ENCODE measurements at places on chromosomes 7 and 10. TPM values are rescaled to one million over a fixed set of nuclear protein-coding genes. Genes with fewer than 3 reads are reported as not detected.

Gene SPDYE8
- not detected for total RNA-seq

Gene PTF1A
- not detected for total RNA-seq

Gene PAX4
- total RNA-seq: not detected

Gene TRA2A
- total RNA-seq: 28.3 TPM

Gene DPYSL4
- total RNA-seq: 10.9 TPM

Gene DRGX
- 0.33 TPM for total RNA-seq

Gene DAGLB
- total RNA-seq: 34.5 TPM

Gene FAM20C
- total RNA-seq: 87.9 TPM

Gene DNAJC12
- 15.5 TPM for total RNA-seq

Gene SH2D4B
- total RNA-seq: not detected

Gene JCAD
- 7.8 TPM for total RNA-seq

Gene HOXA6
- total RNA-seq: 6.9 TPM

Gene LRRD1
- total RNA-seq: not detected

Gene HOXA4
- 2.3 TPM for total RNA-seq

GRCh38 chr10:11898372-11899066 lies 75.4 kb downstream of the PROSER2 start:
- no peak overlapping the region for H3K4me3 ChIP-seq
- H3K36me3 ChIP-seq: no peaks in the 10 kb centered on the region
- peak overlapping the region; percentile 98 for H3K27ac ChIP-seq
- H3K4me1 ChIP-seq: peaks cover 18% of the 10 kb centered on the region

- H3K27ac ChIP-seq: no peak overlapping the region
- H3K4me3 ChIP-seq: no peak overlapping the region
- no peak for DNase-seq
- no peaks in the 10 kb centered on the region for H3K4me1 ChIP-seq
These were observed 119.5 kb upstream of the INSYN2A start for GRCh38 chr10:127315888-127316287.

- H3K27ac ChIP-seq: no peak overlapping the region
- H3K4me3 ChIP-seq: no peak overlapping the region
- H3K36me3 ChIP-seq: no peaks in the 10 kb centered on the region
- DNase-seq: peak; percentile 60
- peaks cover 12% of the 10 kb centered on the region for H3K4me1 ChIP-seq
These were observed 23.5 kb downstream of the TMEM273 start for GRCh38 chr10:49164559-49165188.

DNA sequence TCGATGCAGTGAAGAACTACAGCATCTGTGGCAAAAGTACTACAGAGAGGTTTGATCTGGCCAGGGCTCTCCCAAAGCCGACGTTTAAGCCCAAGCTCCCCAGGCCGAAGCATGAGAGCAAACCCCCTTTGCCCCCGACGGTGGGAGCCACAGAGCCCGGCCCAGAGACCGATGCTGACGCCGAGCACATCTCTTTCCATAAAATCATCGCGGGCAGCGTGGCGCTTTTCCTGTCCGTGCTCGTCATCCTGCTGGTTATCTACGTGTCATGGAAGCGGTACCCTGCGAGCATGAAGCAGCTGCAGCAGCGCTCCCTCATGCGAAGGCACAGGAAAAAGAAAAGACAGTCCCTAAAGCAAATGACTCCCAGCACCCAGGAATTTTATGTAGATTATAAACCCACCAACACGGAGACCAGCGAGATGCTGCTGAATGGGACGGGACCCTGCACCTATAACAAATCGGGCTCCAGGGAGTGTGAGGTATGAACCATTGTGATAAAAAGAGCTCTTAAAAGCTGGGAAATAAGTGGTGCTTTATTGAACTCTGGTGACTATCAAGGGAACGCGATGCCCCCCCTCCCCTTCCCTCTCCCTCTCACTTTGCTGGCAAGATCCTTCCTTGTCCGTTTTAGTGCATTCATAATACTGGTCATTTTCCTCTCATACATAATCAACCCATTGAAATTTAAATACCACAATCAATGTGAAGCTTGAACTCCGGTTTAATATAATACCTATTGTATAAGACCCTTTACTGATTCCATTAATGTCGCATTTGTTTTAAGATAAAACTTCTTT lies 2.3 kb downstream of the LRRTM3 start:
- H3K4me1 ChIP-seq: peaks cover 20% of the 10 kb centered on the region
- H3K27ac ChIP-seq: no peak overlapping the region
- no peaks in the 10 kb centered on the region for H3K36me3 ChIP-seq
- H3K4me3 ChIP-seq: no peak overlapping the region

DNA sequence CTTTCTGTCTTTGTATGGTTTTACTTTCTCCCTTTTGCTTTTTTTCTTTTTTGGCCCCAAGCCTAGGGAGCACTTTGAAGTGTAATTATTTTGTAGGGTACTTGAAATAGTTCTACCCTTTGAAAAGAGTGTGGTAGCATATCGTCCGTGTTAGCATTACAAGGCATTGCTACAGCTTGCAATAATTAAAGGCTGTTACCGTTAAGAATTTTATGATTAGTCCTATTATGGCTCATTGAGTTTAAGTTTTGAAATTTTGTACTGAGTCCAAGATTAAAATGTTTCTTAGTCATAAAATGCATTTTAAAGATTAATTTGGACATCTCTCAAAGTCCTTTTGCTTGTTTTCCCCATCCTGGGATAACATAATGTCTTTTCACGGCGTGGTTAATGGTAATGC lies 490.0 kb upstream of the LRRN3 start:
- H3K4me1 ChIP-seq: no peaks in the 10 kb centered on the region
- no peak overlapping the region for H3K4me3 ChIP-seq
- H3K27me3 ChIP-seq: no peaks in the 10 kb centered on the region
- H3K27ac ChIP-seq: no peak overlapping the region

DNA sequence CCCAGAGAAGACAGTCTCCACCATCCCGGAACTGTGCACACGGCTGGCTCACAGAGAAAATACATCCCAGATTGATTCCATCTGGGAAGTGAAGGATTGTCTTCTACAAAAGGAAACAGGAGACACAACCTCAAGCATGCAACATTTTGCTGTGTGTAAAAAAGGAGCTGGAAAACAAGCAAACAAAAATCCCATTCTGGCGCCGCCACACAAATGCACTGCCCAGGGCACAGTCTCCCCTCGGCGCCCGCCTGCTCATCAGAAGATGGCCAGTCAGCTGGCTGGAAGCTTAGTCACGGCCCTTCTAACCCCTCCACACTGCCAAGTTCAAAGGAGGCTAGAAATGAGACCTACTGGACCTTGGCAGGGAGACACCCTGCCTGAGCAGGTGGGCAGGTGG lies 14.1 kb upstream of the CYTH3 start:
- no peaks in the 10 kb centered on the region for H3K27me3 ChIP-seq
- no peak for DNase-seq
- H3K36me3 ChIP-seq: no peaks in the 10 kb centered on the region
- H3K27ac ChIP-seq: no peak overlapping the region

DNA sequence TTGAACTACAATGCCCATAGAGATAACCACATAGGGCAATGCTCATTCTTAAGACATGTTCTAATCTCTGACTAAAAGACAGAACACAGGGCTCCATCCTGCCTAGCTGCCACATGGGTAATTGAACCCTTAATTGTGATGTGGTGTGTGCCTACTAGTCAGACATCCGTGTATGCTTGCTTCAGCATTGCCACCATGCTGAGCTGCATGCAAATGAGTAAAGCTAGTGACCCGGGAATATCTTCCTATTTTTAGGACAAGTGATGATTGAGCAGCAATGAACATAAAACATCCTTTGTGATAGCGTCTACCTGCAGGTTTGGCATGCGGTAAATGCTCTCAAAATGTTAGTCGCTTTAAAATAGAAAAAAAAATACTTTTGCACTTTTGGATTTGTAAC lies 115.8 kb downstream of the MAGI2 start:
- no peak overlapping the region for H3K27ac ChIP-seq
- no peak overlapping the region for H3K4me3 ChIP-seq
- no peaks in the 10 kb centered on the region for H3K27me3 ChIP-seq
- H3K36me3 ChIP-seq: no peaks in the 10 kb centered on the region

- H3K27me3 ChIP-seq: no peaks in the 10 kb centered on the region
- H3K27ac ChIP-seq: peak overlapping the region; percentile 87
- peaks cover 50% of the 10 kb centered on the region for H3K4me1 ChIP-seq
These were observed 51.9 kb downstream of the PLPP4 start for GRCh38 chr10:120508966-120509365.

DNA sequence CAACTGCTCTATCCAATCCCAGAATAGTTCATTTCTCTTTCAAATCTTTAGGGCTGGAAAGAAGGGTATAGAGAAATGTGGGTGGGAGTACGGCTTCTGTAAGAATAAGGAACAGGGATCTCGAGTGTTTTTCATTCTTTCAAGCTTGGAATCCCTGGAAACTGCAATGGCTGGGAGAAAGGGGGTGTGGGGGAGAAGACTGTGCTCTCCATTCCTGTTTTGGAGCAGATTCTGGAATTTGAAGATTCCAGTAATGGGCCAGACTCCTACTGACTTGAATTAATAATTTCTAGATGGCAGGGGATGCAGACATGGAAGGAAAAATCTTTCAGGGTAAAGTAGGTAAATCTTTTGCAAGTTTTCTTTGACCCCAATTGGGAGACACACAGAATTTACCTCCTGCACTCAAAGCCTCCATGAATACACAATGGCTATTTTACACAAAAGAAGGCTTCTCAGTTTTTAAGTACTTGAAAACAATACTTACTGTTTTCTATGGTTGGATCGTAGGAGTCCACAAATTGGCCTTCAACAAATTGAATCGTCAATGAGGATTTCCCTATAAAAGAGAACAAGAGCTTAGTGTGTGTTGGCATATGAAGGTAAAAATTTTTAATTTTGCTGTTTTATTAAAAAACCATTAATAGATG lies 29.1 kb downstream of the RHEB start:
- DNase-seq: no peak
- peaks cover 43% of the 10 kb centered on the region for H3K36me3 ChIP-seq
- H3K27ac ChIP-seq: no peak overlapping the region
- peaks cover 48% of the 10 kb centered on the region for H3K4me1 ChIP-seq

GRCh38 chr10:6327961-6328698 lies 125.4 kb downstream of the PFKFB3 start:
- no peak overlapping the region for H3K27ac ChIP-seq
- no peaks in the 10 kb centered on the region for H3K27me3 ChIP-seq
- DNase-seq: no peak
- H3K4me3 ChIP-seq: no peak overlapping the region

DNA sequence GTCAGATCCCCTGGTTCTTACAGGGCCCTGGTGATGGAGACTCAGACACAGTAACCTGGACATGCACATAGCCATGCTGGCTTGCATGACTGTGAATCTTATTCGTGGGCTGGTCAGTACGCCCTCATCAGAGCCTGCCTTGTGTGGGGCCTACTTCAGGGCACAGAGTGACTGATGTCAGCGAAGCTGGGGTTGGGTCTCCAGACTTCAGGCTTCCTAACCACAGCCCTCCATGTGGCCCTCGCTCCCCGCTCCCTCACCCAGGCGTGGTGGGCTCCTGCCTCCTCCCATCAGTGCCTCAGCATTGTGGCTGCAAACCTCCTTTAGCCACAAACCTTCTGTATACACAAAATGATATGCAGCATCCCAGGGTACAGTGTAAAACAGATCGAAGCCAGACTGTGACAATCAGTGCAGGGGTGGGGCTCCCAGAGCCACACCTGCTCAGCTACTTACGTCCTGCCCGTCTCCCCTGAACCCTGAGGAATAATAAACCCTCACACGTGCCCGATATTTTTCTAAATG lies 7.1 kb upstream of the C10orf105 start:
- H3K27ac ChIP-seq: peak overlapping the region; percentile 20
- H3K4me1 ChIP-seq: peaks cover 19% of the 10 kb centered on the region
- no peaks in the 10 kb centered on the region for H3K27me3 ChIP-seq
- no peaks in the 10 kb centered on the region for H3K36me3 ChIP-seq

DNA sequence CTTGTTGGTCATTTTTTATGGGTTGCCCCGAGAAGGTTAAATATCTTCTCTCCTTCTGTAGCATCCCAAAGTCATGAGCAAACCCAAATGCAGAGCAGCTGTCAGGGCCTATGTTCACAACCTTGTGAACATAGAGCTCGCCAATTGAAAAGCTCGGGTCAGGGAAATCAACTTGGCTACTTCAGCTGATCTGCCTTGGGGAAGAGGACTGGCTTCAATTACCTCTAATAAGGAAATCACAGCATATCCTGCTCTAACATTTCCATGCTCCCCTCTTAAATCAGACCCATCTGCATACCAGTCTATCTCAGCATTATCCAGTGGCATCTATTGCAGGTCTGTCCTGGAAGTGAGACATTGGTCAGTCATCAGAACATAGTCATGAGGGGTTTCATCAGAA lies 105.6 kb downstream of the ANKRD26 start:
- no peak for DNase-seq
- H3K27ac ChIP-seq: no peak overlapping the region
- no peaks in the 10 kb centered on the region for H3K36me3 ChIP-seq
- H3K27me3 ChIP-seq: no peaks in the 10 kb centered on the region
